ENCODE measurements at places on chromosomes 1 and 21. TPM values are rescaled to one million over a fixed set of nuclear protein-coding genes. Genes with fewer than 3 reads are reported as not detected.

LCE3D gene
- polyA plus RNA-seq, result not detected

BRINP2 gene
- 6.7 TPM for polyA plus RNA-seq

SMPDL3B gene
- 2.7 TPM for polyA plus RNA-seq

C1orf87 gene
- 31.5 TPM for polyA plus RNA-seq

ESRRG gene
- polyA plus RNA-seq, result 2.2 TPM

BACE2 gene
- polyA plus RNA-seq, result 17.4 TPM

LINGO4 gene
- 1.4 TPM for polyA plus RNA-seq
